ENCODE measurements at places on chromosomes 2 and 18.

DNA sequence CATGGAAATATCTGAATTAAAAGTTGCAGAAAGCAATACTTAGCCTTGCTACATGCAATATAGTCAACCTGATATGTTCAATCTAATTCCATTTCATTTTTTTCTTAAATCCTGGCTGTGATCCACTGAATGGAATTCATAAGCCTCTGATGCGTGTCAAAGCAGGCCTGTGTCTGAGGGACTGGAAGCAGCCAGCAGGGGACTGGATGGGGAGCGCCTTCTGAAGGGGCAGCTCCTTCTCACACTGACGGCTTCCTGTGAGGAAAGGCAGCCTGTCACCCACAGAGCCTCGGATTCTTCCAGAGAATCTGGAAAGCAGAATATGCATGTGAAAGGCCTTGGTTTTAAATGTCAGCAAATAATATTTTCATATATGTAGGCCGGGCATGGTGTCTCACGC, 73.5 kb downstream of the KCNF1 start:
- no peak for DNase-seq

- DNase-seq: no peak
Observed at GRCh38 chr2:160884056-160884455, 276.2 kb upstream of the TANK start.

DNA sequence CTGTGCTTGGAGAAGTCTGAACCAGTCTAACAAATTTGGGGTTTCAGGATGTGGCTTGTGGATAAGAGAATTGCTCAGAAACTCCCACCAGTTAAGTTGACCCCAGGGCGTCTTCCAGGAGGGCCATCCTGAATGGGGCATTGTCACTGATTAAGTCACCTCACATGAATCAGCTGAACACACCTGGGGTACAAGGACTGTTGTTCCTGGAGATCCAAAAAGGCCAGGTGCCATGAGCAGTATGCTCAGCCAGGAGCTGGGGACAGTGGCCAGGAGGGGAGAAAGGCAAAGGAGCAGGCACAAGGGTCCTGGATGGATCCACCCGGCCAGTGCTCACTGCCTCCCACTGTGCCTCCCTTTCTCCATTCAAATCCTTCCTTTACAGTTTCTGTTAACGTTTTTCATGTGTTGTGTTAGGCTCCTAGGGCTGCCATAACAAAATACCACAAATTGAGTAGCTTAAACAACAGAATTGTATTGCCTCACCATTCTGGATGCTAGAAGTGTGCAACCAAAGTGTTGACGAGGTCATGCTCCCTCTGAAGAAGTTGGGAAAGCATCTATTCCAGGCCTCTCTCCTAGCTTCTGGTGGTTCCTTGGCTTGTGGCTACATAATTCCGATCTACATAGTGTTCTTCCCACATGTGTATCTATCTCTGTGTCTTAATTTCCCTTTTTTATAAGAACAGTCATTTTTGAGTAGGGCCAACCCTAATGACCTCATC, 33.4 kb downstream of the TRABD2A start:
- DNase-seq: no peak

- no peak for DNase-seq
Observed at GRCh38 chr18:63232826-63233225, 86.7 kb downstream of the BCL2 start.

GRCh38 chr2:197705912-197706838, 1.0 kb downstream of the MARS2 start:
- DNase-seq: no peak

DNA sequence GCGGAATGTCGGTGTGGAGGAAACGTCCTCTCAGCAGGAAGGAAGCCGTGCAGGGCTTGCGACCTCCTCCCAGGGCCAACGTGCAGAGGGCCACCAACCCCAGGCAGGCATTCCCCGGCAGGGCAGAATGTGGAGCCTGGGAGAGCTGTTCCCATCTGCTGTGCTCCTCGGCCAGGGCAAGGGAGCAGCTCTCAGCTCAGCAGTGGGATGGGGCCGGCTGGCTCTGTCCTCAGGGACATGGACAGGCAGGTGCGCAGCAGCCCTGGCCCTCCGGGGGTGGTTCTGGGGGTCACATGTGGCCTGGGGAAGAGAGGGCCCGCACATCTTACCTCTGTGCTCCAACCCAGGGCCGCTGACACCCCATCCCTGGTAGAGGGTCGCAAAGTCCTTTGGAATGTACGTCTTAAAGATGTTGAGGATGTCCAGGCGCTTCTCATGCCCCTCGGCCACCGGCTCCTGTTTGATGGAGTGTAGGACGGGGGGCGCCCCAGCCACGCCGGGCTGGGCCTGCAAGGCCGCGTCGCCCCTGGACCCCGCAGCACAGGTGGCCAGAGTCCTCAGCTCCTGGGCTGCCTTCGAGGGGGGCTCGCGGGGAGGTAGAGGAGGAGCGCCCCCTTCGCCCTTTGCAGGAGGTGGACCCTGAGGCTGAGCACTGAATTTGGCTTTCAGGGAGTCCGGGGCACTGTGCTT, 116.4 kb downstream of the ZNF516 start:
- DNase-seq: no peak

DNA sequence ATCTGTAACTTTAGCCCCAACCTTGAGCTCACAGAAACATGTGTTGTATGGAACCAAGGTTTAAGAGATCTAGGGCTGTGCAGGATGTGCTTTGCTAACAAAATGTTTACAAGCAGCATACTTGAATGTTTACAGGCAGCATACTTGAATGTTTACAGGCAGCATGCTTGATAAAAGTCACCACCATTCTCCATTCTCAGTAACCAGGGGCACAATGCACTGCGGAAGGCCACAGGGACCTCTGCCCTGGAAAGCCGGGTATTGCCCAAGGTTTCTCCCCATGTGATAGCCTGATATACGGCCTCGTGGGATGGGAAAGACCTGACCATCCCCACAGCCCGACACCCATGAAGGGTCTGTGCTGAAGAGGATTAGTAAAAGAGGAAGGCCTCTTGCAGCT, 52.4 kb downstream of the LONRF2 start:
- DNase-seq: no peak

DNA sequence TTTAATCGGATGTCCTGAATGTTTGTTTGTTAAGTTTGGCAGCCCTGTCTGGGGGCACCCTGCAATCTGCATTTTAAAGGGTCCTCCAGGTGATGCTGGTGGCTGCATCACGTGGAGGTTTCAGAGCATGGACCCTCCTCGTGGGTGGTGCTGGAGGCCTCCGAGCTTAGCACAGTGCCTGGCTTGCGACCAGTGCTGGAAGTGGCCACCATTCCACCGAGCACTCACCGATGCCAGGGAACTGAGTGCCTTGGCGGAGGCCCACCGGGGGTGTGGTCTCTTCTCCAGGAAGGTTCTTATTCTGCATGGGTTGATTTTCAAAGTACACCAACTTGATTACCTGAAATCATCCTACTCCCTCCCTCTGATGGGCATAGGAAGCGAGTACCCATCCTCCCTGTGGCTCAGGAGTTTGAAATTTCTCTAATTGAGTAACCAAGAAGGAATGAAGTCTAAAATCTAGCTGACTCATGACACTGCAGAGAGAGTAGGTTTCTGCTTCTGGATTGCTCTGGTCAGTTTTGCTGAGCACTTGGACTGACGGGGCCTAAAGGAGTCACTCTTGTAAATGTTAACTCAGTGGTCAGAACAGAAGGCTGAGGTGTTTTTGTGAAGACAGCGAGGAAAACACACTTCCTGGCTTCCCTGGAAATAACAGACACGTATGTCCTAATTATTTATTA, 58.1 kb upstream of the SLC66A3 start:
- no peak for DNase-seq

GRCh38 chr18:74654638-74655037, 57.0 kb downstream of the ZNF407 start:
- no peak for DNase-seq

- no peak for DNase-seq
Observed at GRCh38 chr2:132009874-132010521, 151.8 kb downstream of the ANKRD30BL start.

DNA sequence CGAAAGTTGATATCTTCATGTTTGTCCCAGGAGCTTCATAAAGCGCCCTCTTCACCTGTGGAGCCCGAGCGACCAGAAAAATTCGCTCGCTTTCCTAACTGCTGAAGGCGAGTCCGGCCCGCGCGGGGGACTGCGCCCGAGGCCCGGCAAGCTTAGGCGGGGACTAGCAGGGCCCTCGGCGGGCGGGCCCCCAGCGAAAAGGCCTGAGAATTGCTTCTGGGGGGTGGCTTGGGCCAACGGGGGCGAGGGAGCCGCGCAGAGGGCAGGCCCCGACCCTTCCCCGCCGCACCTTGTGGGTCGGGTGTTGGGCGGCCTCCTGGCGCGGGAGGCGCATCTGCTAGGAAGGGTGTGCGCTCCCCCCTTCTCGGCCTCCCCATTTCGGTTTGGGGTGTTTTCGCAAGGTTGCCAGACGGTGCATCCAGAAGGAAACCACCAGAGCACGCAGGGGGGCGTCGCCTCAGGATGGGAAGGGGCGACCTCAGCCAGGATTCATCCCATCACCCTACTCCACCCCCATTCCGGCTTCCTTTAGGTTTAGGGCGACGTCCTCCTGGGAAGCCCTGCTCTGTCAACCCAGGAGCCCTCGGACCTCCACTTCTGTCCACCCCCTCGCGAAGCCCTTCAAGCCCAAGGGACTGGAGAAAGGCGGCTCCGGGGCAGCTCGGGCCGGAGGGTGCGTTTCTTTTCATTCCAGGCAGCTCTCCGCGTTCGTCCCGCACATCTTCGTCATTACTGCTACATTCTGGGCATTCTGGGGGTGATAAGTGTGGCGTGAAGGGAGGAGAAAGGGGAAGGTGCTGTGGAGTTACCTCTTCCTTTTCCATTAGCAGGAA, 9.1 kb downstream of the SP9 start:
- DNase-seq: no peak

DNA sequence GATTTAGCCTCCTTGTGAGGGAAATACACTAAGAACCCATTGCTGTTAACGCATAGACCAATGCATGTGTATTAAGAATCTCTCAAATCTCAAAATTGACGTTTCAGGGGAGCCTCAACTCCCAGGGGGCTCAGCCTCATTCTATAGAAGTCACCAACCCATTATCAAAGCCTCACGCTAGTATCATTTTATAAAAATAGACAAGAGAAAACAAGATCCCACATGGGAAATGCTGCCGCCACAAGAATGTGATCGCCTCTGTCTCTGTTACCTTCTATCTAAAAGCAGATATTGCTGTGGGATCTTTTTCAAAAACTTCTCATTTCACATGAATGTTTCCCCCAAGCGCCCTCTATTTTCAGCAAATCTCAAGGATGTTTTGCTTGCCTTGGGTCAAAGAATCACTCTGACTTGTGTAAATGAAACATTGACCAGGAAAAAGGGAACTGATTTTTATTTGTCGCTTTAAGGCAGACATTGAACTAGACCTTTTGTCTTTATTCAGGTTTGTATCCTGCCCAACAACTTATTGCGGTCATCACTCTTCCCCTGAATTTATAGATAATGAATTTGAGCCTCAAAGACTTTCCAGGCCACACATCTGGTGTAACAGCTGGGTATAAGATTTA, 679.0 kb upstream of the ID2 start:
- no peak for DNase-seq

DNA sequence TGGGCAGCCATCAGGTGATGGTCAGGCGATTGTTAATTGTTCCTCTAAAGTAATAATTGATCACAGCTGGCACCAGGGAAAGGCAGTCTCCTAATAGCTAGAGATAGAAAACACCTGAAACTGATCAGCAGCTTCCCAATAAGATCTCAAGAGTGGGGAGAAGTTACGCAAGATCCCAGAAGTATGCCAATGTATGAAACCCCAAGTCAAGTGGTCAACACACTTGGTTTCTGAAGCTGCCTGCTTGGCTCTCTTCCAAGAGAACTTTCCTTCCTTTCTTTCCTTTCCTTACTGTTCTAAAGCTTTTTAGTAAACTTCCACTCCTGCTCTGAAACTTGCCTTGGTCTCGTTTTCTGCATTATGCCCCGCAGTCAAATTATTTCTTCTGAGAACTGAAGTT, 201.6 kb upstream of the SKOR2 start:
- no peak for DNase-seq

DNA sequence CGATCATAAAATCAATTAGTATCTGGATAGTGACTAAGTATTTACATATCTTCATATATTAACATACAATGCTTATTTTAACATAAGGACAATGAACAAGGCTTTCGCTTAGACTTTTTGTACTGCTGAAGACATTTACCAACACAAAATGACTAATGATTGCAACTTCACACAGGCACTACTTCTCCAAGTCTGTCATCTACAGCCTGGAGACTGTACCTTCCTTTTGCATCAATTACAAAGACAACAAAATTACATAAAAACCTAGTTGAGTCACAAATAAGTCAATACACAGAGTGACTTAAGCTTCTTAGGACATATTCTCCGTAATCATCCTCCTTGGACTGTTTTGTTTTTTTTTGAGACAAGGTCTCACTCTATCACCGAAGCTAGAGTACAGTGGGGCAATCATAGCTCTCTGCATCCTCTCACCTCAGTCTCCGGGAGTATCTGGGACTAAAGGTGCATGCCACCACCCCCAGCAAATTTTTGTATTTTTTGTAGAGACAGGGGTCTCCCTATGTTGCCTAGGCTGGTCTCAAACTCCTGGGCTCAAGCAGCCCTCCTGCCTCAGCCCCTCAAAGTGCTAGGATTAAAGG, 15.9 kb downstream of the PUM2 start:
- DNase-seq: no peak

DNA sequence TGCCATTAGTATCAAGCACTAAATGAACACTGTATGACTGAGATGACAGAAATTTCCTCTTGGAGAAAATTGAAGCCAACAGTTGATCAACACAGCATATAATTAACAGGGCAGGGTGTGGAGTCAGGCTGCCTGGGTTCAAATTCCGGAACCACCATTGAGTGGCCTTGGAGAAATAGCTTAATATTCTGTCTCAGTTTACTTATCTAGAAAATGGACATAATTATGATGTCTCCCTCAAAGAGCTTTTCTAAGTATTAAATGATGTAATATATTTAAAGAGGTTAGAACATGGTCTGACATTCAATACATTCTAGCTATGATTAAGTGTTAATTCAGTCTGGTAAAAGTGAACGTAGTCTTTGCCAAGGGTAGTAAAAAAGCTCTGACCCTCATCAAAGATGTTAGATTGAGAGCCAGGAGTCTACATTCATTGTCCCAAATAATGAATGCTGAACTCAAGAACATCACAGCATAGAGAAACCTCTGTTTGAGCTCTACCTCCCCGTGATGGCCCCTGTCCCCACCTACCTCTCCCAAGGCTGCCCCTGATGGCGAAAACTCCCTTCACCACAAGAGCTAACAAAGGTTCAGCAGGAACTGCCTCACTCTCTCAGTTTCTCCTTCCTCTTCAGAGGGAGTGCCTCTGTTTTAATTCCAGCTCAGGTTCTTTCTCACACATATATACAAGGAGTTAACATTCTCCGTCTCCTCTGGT, 2.7 kb upstream of the VWA3B start:
- DNase-seq: no peak

- DNase-seq: no peak
Observed at GRCh38 chr2:25215232-25215631, 46.9 kb upstream of the POMC start.

Measured in activated gamma-delta T cell treated with anti-CD3 and anti-CD28 coated beads, Interleukin-2, amount 50 U/mL, for 16 hours (primary cell).